ENCODE measurements at places on chromosomes 16 and 17.

GRCh38 chr17:40545660-40546059, 19.6 kb downstream of the CCR7 start:
- DNase-seq: no peak

DNA sequence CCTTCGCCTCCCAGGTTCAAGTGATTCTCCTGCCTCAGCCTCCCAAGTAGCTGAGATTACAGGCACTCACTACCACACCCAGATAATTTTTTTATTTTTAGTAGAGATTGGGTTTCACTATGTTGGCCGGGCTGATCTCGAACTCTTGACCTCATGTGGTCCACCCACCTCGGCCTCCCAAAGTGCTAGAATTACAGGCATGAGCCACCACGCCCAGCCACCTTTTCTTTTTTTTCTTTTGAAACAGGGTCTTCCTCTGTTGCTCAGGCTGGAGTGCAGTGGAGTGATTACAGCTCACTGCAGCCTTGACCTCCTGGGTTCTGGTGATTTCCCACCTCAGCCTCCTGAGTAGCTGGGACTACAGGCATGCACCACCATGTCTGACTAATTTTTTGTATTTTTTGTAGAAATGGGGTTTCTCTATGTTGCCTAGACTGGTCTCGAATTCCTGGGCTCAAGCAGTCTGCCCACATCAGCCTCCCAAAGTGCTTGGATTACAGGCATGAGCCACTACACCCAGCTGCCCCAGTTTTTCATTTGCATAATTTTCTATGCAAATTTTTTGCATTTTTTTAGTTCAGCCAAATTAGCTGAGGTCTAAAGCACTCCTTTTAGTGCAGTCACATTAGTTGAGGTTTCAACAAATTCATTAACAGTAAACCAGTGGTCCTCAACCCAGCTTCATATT, 11.3 kb downstream of the WWP2 start:
- no peak for DNase-seq

GRCh38 chr16:66146798-66147197, 219.7 kb upstream of the CDH5 start:
- no peak for DNase-seq

DNA sequence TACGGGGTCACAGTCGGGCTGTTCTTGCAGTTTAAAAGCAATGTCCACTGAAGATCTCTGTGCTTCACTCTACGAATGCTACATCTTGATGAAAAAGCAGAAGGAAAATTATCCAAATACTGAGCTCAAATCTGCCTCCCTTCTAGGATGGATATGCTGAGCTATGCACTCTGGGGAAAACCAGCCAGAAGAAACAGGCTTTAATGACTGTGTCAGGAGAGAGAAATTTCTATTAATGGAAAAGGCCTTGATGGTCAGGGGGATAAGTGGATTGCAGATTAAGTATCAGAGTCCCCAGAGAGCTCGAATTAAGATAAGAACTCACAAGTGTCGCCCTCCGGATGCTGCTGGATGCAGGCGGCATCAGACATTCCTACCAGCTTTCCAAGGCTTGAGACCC, 39.6 kb upstream of the RCVRN start:
- no peak for DNase-seq

DNA sequence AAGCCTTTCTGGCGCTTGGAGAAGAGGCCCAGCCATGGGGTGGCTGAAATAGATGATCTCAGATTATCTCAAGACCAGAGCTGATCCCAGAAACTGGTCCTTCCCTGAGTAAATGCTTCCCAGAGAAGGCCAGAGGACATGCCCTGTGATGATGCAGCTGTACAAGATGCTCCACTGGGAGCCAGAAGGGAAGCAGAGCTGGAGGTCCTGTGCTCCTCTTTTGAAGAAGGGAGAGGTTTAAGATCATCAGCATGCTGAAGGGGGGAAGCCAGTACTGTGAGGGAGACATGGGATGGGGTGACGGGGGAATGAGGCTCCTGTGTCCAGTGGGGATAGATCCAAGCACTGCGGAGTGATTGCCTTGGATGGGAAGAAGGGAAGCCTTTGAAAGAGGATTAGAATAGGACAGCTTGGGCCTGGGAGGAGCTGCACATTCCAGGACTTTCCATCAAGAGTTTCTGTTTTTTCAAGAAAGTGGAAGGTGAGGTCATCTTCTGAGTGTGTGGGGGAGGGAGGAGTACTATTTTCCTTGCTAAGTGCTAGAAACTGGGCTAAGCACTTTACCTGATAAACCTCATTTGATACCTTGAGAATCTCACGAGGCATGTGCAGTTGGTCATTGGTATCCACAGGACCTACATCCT, 16.4 kb upstream of the ALOX15B start:
- DNase-seq: no peak

GRCh38 chr16:2881783-2882649, 999 bp upstream of the FLYWCH2 start:
- no peak for DNase-seq

GRCh38 chr17:32528825-32529224, 42.0 kb downstream of the CDK5R1 start:
- DNase-seq: no peak

- DNase-seq: no peak
These were observed 8.4 kb downstream of the HSDL1 start for GRCh38 chr16:84136331-84137125.

- DNase-seq: no peak
These were observed 237.0 kb downstream of the CA10 start for GRCh38 chr17:51921500-51921899.

DNA sequence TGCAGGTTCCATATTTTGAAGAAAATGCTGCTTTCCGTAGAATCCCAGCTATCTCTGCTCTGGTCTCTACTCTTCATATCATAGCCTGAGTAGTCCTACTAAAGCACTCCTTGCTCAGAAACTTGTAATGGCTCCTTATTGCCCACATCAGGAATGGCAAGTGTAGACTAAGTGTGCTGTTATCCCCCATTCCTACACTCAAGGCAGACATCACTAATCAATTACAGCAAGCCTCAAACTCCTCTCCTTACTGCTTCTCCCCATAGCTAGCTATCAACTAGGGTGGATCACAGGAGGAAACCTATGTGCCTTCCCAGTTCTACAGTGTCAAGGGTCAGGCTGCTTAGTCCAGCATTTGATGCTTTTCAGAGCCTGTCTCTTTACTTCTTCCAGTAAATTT, 163.4 kb downstream of the HAPSTR1 start:
- no peak for DNase-seq

DNA sequence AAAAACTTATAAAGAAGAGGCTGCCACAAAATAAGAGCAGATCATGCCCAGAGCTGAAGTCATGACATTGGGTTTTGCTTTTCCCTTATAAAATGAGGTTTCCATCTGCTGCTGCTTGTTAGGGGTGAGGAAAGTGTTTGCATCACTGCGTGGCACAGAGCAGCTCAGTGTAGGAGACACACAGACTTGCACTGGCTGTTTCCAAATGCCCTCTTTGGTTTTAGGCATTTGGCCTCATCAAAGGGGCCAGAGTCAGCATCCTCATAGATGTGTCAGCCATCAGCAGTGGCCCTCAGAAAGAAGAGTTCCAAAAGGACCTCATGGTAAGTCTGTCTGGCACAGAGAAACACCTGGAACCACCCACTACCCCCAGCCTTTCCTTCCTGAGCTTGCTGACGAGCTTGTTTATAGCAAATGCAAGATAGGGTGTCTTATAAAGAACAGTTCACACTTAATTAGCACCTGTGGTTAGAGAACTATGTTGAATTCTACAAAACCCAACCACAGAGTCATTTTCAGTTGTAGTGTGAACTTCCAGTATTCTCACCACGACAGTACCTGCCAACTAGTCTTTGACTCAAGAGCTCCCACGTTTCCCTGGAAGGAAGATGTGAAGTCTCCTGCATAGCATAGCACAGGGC, 17.0 kb downstream of the VWA3A start:
- no peak for DNase-seq

- DNase-seq: peak; percentile 63
These were observed at the start of gene FCSK for GRCh38 chr16:70454222-70455034. TSS of gene FCSK (plus strand) at chr16:70454595. CDS start at chr16:70463191, 8,596 bp downstream.

DNA sequence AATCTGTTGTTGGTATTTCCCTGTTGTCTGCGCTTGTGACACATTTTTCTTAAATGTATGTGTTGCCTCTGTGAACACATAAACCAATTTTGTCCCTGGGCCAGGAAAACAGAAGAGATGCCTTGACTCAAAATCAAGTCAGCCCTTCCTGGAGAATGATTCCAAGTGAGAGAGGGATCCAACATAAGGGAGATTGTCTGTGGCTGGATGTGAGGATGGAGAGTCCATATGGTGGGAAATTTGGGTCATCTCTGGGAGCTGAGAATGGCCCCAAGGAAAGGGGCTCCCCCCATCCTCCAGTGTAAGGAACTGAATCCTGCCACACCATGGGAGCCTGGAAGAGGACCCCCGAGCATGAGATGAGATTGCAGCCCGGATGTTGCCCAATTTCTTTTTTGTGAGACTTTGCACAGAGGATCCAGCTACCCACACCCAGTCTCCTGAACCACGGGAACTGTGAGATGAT, 13.5 kb downstream of the CRYM start:
- DNase-seq: no peak

DNA sequence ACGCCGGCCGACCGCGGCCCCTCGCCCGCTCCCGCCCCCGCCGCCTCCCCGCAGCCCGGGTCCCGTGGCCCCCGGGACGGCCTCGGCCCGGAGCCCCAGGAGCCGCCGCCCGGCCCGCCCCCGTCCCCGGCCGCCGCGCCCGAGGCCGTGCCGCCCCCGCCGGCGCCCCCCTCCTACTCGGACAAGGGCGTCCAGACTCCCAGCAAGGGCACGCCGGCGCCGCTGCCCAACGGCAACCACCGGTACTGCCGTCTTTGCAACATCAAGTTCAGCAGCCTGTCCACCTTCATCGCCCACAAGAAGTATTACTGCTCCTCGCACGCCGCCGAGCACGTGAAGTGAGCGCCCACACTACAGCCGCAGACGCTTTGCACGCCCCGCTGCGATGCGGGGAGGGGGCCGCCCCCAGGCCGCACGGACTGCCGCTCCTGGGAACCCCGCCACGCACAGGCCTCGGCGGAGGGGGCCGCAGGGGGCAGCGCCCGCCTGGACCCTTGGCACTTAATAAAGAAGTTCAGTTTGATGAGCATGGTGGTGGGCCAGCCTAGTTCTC, 35.5 kb upstream of the ZC3H18 start:
- peak; percentile 38 for DNase-seq

- DNase-seq: peak; percentile 97
These were observed at the start of the genes RPS6KB1 and TUBD1 for GRCh38 chr17:59892924-59893675. TSS of gene RPS6KB1 (plus strand) at chr17:59893121. CDS start at chr17:59893185, 64 bp downstream. TSS of gene TUBD1 (minus strand) at chr17:59892943. CDS start at chr17:59891002, 1,941 bp downstream.

- DNase-seq: no peak
These were observed 441.1 kb upstream of the MON1B start for GRCh38 chr16:76749780-76750375.
